ENCODE measurements at places on chromosomes 11 and 22.

DNA sequence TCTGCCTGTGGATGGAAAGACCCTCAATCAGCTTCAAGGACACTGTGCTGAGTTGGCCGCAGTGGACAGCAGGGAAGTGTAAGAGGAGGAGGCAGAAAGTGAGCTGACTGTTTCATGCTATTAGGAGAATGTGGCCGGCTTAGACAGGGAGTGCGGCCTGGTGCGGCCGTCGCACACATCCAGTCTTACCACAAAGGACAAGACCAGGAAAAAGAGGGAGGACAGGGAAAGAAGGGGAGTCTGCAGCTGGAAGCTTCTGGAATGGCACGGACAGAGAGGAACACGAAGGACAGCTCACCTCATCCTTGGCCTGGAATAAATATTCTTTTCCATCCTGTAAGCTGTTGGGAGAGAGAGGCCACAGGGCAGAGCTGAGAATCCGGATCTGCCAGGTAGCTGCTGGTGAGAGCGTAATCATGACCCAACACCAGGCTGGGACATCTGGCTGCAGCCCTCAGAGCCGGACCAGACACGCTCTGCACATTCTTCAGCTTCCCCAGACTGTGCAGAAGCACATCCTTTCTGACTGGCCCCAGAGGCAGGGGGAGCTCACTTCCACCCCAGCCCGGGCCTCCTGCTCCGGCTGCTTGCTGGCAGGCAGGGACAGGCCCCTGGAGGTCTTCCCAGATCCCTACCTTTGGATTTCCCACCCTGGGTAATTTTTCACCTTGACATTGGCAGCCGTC, 8.6 kb upstream of the RBM4B start:
- no peak for DNase-seq

DNA sequence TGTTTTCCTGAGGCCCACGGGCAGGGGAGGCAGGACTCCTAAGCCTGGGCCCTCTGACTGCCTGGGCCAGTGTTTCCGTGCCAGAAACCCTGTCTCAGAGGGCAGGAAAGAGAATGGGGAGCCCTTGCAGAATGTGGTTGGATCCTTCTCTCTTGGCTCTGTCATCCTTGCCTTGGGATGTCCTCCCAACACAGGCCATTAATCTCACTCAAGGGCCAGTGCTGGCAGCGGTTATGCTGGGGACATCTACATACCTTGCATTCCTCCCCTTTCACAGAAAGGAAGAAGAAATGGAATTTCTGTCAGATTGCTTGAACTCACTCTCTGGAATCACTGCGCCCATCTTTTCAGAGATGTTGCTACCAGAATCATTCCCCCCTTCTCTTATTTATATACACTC, 296.9 kb downstream of the KIRREL3 start:
- no peak for DNase-seq

- no peak for DNase-seq
Observed at GRCh38 chr11:7081441-7081840, 7.4 kb upstream of the RBMXL2 start.

DNA sequence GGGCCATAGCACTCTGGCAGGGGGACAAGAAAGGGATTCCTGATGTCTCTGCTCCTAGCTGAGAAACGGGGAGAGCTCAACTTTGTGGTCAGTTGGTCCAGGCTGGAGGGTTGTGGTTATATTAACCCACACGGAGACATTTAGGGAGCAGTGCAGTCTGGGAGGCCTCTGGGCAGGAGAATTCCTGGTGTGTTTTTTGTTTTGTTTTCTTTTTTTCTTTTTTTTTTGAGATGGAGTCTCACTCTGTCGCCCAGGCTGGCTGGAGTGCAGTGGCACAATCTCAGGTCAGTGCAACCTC, 88.0 kb upstream of the SHISAL1 start:
- DNase-seq, result no peak

GRCh38 chr11:32870676-32871075, 21.9 kb upstream of the QSER1 start:
- no peak for DNase-seq

DNA sequence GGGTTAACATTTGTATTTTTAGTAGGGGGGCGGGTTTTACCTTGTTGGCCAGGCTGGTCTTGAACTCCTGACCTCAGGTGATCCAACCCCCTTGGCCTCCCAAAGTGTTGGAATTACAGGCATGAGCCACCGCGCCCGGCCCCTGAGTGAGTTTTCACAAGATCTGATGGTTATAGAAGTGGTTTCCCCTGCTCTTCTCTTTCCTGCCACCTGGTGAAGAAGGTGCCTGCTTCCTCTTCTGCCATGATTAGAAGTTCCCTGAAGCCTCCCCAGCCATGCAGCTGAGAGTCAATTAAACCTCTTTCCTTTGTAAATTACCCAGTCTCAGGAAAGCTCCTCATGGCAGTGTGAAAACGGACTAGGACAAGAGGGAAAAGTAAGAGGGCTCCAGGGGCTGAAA, 259.1 kb upstream of the PLET1 start:
- DNase-seq, result no peak

DNA sequence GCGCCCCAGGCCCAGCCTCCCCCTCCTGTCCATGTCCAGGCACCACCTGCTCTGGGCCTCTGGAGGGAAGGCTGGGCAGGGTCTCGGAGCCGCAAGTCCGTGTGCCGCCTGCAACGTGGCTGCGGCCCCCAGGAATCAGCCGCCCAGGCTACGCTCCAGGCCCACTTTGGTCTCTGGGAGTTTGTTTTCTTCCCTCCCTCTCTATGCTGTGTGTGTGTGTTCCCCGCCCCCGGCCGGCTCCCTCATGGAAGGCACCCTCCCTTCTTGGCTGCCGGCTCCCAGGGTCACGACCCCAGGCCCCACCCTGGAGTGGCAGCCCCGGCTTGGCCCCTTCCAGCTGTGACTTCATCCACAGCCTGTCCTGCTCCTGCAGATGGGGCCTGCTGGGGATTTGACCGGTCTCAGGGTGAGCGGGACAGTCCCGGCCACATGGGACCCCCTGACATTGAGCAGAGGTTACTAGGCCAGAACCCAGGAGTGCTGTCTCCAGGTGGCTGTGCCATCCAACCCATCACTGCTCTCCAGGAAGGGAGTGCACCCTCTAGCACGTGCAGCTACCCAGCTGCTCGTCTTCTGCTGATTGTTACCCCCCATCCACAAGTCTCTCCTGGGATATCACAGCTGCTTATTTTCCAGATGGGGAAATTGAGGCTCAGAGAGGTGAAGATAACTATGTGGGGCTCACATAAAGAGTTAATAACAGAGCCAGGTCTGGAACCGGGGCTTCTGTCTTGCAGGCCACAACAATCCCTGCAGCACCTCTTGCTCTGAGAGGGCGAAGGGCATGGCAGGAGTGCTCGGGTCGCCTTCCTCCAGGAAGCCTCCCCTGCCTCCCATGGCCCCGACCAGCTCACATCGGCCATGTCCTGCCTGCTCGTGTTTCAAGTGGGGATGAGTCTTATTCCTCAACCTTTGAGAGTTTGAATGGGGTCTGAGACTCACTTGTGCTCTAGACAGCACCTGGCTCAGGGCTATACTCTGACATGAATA, 2.8 kb upstream of the LIF start:
- DNase-seq, result no peak

GRCh38 chr11:125463590-125464269, 32.3 kb downstream of the FEZ1 start:
- no peak for DNase-seq

DNA sequence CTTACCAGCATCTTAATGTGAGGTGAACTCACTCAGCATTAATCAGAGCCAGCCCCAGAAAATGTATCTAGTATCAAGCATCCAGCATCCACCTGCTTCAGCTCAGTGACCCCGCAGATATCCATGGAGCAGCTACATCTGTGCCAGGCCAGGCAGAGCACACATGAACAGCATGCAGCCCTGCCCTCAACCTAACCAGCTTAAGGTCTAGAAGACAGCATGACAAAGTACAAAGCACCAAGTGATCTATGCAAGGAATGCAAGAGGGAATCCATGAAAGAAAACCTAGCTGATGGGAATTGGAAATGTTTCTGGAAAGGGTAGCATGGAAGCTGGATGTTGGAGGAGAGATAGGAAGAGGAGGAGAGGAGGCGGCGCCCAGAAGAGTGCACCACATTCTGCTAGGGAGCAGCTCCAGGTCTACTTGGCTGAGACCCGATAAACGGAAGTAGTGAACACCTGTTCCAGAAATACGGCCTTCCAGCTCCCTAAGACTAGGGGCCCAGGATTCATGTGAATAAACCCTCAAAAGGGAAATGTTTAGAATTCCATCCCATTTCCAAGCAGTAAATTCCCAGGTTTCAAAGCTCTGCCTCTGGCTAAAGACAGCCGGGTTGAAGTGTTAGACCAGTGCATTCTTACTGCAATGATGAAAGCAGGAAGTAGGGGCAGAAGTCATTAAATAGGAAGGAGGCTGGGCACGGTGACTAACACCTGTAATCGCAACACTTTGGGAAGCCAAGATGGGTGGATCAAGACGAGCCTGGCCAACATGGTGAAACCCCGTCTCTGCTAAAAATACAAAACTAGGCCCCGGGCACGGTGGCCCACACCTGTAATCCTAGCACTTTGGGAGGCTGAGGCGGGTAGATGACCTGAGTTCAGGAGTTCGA, 23.5 kb upstream of the L3MBTL2 start:
- DNase-seq, result no peak

DNA sequence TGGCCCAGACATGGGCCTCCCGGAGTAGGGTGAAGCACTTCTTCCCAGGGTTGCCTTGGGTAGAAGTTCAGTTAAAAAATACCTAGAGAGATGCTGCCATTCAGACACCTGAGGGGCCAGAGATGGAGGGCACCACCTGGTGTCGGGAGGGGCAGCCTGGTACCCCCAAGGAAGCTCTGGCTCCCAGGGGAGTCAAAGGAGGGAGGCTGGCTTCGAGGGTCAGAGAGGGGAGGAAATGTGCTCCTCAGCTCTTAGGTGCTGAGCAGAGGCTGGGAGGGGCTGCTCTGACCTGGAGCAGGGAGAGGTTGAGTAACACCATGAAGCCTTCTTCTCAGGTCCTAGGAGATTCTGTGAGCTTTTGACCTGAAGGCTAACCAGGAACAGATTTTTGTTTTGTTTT, 1.1 kb downstream of the USP35 start:
- DNase-seq, result no peak

- no peak for DNase-seq
Observed at GRCh38 chr11:43649921-43650320, 30.6 kb upstream of the HSD17B12 start.
